Thyroid gland (tissue), 4 donors: ENCODE measurements at places on chromosomes 6 and 20. TPM values are rescaled to one million over a fixed set of nuclear protein-coding genes. Genes with fewer than 3 reads are reported as not detected.

DNA sequence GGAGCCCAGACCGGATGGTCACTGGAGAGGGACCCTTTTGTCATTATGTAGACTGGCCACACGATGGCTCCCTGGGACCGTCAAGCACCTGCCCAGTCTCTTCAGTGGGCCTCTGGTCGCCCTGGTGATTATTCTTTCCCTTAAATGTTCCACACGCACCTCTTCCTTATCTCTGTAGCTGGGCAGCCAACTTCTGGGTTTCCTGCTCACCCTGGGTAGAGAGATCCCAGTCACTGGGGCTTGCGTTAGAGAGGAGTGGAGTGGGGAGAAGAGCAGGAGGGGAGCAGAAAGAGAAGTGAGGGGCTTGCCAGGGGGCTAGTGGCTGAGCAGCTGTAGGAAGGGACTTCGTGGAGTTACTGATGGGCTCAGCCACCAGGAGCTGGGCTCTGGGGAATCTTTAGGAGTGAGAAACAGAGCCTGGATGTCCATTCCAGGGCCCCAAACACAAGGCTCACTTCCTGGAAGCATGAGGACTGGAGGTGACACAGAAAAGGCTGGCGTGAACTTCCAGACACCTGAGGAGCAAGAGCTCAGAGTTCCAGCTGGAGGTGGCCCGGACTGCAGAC, 150.1 kb downstream of the DHX35 start:
- no peak overlapping the region for H3K27ac ChIP-seq
- H3K36me3 ChIP-seq, result no peaks in the 10 kb centered on the region
- no peak overlapping the region for H3K4me3 ChIP-seq

DNA sequence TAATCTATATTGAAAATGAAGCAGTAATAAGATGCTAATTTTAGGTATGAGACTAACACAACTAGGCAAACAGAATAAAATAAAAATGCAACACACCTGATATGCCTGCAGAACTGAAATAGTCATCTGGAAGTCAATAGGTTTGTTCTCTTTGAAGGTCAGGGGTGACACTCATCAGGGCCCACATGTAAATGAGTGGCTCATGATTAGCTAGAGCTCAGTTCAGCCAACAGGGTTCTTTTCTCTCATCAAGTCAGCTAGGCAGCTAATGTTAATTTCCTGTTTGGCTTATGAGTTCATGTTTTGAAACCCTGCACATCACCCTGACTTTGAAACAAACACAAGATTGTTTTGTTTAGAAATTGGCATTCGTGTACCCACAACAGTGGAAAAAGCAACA, 23.8 kb downstream of the SMLR1 start:
- no peak for DNase-seq
- H3K36me3 ChIP-seq, result no peaks in the 10 kb centered on the region
- no peaks in the 10 kb centered on the region for H3K27me3 ChIP-seq
- H3K4me3 ChIP-seq, result no peak overlapping the region

Gene RIPOR3
- total RNA-seq, result 9.3 TPM

Gene SIRPD
- not detected for total RNA-seq

GRCh38 chr6:14735956-14736486, 509.8 kb upstream of the JARID2 start:
- no peaks in the 10 kb centered on the region for H3K36me3 ChIP-seq
- no peaks in the 10 kb centered on the region for H3K27me3 ChIP-seq
- no peaks in the 10 kb centered on the region for H3K4me1 ChIP-seq
- DNase-seq, result no peak
- no peak overlapping the region for H3K4me3 ChIP-seq

Gene RAB44
- not detected for total RNA-seq

Gene TBXT
- total RNA-seq, result not detected

GRCh38 chr6:4185419-4185818, 50.0 kb upstream of the ECI2 start:
- no peaks in the 10 kb centered on the region for H3K36me3 ChIP-seq
- H3K27me3 ChIP-seq, result no peaks in the 10 kb centered on the region
- no peak for DNase-seq

DNA sequence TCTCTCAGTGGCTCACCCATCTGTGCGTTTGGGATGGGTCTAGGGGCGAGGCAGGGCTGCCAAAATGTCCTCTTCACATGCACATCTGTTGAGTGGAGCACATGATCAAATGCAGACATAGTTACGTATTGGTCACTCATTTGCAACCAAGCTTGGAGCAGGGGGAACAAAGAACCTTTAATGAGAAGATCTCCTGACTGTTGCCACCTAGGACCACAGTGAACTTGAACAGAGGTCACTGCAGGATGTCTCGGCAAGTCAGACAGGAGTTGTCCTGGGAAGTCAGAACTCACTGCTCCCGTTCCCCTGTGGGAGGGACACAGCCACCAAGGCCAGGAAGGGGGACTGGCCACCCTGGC, 73.4 kb downstream of the SSR1 start:
- no peak for DNase-seq
- no peaks in the 10 kb centered on the region for H3K27me3 ChIP-seq
- H3K27ac ChIP-seq, result no peak overlapping the region
- no peak overlapping the region for H3K4me3 ChIP-seq

Gene CD109
- 2.2 TPM for total RNA-seq

Gene MOCS1
- 35.7 TPM for total RNA-seq

GRCh38 chr6:15585760-15586214, 77.0 kb downstream of the DTNBP1 start:
- H3K4me3 ChIP-seq, result no peak overlapping the region
- no peaks in the 10 kb centered on the region for H3K4me1 ChIP-seq
- H3K27me3 ChIP-seq, result no peaks in the 10 kb centered on the region
- no peak overlapping the region for H3K27ac ChIP-seq

- H3K4me3 ChIP-seq, result no peak overlapping the region
- no peaks in the 10 kb centered on the region for H3K27me3 ChIP-seq
- no peak for DNase-seq
- H3K27ac ChIP-seq, result no peak overlapping the region
- no peaks in the 10 kb centered on the region for H3K36me3 ChIP-seq
- no peaks in the 10 kb centered on the region for H3K4me1 ChIP-seq
These were observed 33.2 kb upstream of the PNISR start for GRCh38 chr6:99458319-99458718.

Gene ANGPT4
- total RNA-seq, result 0.40 TPM

Gene SNAP91
- 1.7 TPM for total RNA-seq

Gene CHRNA4
- 0.54 TPM for total RNA-seq

Gene SLC13A3
- total RNA-seq, result 2.2 TPM

- H3K27me3 ChIP-seq, result no peaks in the 10 kb centered on the region
- H3K27ac ChIP-seq, result no peak overlapping the region
- H3K4me1 ChIP-seq, result no peaks in the 10 kb centered on the region
- no peak for DNase-seq
These were observed 28.8 kb upstream of the NHSL1 start for GRCh38 chr6:138528137-138528536.

Gene SAMD5
- 8.9 TPM for total RNA-seq

Gene OXT
- total RNA-seq, result not detected

Gene SLC17A9
- 1.6 TPM for total RNA-seq

DNA sequence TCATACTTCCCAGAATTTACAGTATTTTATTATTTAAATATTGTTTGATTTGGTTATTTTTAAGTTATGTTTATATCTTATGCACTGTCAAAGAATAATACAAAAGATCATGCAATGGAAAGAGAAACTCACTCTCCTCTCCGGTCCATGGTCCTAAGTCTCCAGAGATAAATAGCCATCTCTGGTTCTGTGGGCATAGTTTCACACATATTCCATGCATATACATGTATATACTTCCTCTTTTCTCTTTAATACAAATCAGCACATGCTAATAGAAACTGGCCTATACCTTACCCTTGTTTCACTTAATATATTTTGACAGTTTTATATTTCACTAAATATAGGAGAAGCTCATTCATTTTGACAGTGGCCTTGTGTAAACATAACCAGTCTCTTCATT, 901.7 kb upstream of the CITED2 start:
- no peaks in the 10 kb centered on the region for H3K36me3 ChIP-seq
- no peak for DNase-seq

Gene TPD52L1
- total RNA-seq, result 230 TPM

- no peaks in the 10 kb centered on the region for H3K27me3 ChIP-seq
- no peaks in the 10 kb centered on the region for H3K36me3 ChIP-seq
- H3K27ac ChIP-seq, result no peak overlapping the region
- peaks cover 17% of the 10 kb centered on the region for H3K4me1 ChIP-seq
These were observed 28.5 kb upstream of the EFHC1 start for GRCh38 chr6:52391599-52391998.

DNA sequence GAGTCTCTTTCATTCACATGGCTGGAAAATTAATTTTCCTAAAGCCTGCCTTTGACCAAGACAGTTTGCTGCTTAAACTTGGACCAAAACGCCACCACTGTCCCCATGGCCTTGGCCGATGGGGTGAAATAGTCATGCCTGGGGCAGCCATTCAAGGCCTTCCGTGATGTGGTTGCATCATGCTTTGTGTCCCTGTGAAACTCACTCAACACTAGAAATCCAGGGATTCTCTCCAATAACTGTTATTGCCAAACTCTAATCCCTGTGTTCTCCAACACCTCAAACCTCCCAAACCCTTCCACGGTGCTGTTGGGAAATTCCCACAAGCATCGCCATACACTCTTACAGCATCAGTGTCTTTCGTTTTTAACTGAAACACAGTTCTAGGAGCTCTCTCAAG, 1.4 kb upstream of the TXNDC5 start:
- H3K4me3 ChIP-seq, result no peak overlapping the region
- H3K27ac ChIP-seq, result no peak overlapping the region
- H3K27me3 ChIP-seq, result no peaks in the 10 kb centered on the region
- peaks cover 14% of the 10 kb centered on the region for H3K4me1 ChIP-seq
- no peak for DNase-seq

DNA sequence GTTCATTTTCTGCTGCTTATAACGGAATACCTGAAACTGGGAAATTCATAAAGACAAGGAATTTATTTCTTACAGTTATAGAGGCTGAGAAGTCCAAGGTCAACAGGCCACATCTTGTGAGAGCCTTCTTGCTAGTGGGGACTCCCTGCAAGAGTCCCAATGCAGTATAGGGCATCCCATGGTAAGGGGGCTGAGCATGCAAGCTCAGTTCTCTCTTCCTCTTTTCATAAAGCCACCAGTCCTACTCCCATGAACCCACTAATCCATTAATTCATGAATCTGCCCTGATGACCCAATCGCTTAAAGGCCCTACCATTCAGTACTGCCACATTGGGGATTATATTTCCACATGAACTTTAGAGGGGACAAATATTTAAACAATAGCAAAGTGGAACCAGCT, 26.5 kb downstream of the CYB5R4 start:
- H3K4me1 ChIP-seq, result no peaks in the 10 kb centered on the region
- H3K4me3 ChIP-seq, result no peak overlapping the region
- no peaks in the 10 kb centered on the region for H3K36me3 ChIP-seq
- no peaks in the 10 kb centered on the region for H3K27me3 ChIP-seq

DNA sequence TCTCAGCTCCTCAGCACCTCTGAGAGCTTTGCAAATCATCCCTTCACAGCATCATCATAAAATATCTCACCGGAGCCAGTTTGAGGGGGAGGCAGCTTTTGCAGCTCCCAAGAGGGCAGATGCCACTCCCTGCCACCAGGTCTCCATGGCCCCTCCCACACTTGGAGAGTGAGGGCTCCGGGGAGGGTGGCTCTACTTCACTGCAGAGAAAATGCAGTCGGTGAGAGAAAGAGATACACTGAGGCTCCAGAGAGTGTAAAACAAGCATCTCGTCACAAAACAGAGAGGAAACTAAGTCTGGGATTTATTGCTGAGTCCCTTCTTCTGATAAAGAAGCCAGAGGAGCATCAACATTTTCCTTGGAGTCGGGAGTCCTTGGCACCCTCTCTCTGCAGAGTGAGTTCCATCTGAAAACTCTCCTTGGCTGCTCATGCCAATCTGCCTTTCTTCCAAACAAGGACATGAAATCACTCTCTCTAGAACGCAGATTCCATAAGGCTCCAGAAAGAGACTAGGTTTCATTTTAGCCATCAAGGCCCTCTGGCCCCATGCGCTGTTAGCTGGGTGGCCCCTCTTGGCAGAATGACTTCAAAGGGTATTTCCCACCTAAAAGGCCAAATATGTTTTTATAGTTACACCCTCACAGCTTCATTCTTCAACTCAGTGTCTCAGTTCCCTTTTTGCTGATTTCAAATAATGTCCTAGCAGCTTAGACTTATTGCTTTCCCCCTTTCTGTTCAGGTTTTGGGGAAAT, 70.6 kb upstream of the F13A1 start:
- no peaks in the 10 kb centered on the region for H3K4me1 ChIP-seq
- H3K27me3 ChIP-seq, result no peaks in the 10 kb centered on the region
- DNase-seq, result no peak
- H3K4me3 ChIP-seq, result no peak overlapping the region
- H3K27ac ChIP-seq, result no peak overlapping the region

- H3K27ac ChIP-seq, result no peak overlapping the region
- no peaks in the 10 kb centered on the region for H3K36me3 ChIP-seq
- no peaks in the 10 kb centered on the region for H3K4me1 ChIP-seq
- no peak overlapping the region for H3K4me3 ChIP-seq
- no peaks in the 10 kb centered on the region for H3K27me3 ChIP-seq
These were observed 467.3 kb downstream of the PREX1 start for GRCh38 chr20:48360342-48360975.

DNA sequence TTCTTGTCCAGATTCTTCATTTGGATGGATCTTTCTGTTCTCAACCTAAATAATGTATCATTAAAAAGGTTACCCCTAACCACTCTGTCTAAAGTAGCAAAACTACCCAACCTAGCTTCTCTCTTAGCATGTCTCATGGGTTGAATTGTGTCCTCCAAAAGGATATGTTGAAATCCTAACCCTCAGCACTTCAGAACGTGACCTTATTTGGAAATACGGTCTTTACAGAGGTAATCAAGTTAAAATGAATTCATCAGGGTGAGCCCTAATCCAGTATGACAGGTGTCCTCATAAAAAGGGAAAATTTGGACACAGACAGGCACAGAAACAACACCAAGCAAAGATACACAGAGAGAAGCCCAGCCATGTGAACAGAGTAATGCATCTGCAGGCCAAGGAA, 6.1 kb upstream of the FRK start:
- no peaks in the 10 kb centered on the region for H3K27me3 ChIP-seq
- DNase-seq, result no peak
- peaks cover 3% of the 10 kb centered on the region for H3K4me1 ChIP-seq
- H3K27ac ChIP-seq, result no peak overlapping the region
- H3K4me3 ChIP-seq, result no peak overlapping the region

DNA sequence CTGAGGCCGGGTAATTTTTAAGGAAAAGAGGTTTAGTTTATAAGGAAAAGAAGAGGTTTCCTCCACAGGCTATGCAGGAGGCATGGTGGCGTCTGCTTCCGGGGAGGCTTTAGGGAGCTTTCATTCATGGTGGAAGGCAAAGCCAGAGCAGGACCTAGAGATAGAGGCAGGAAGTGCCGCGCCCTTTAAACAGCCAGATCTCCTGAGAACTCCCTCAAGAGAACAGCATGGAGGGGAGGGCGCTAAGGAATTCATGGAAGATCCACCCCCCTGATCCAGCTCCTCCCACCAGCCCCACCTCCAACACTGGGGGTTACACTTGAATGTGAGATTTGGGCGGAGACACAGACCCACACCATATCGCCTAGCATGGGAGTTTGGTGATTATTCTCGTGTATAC, 13.9 kb upstream of the DACT2 start:
- no peak overlapping the region for H3K27ac ChIP-seq
- no peaks in the 10 kb centered on the region for H3K4me1 ChIP-seq
- no peaks in the 10 kb centered on the region for H3K36me3 ChIP-seq
- no peaks in the 10 kb centered on the region for H3K27me3 ChIP-seq
- DNase-seq, result no peak

- H3K27me3 ChIP-seq, result no peaks in the 10 kb centered on the region
- H3K4me3 ChIP-seq, result no peak overlapping the region
- H3K27ac ChIP-seq, result no peak overlapping the region
- H3K36me3 ChIP-seq, result no peaks in the 10 kb centered on the region
- DNase-seq, result no peak
These were observed 8.4 kb upstream of the TMEM200A start for GRCh38 chr6:130357436-130357835.
